Foreskin keratinocyte (primary cell): ENCODE measurements at places on chromosomes 6 and 20.

DNA sequence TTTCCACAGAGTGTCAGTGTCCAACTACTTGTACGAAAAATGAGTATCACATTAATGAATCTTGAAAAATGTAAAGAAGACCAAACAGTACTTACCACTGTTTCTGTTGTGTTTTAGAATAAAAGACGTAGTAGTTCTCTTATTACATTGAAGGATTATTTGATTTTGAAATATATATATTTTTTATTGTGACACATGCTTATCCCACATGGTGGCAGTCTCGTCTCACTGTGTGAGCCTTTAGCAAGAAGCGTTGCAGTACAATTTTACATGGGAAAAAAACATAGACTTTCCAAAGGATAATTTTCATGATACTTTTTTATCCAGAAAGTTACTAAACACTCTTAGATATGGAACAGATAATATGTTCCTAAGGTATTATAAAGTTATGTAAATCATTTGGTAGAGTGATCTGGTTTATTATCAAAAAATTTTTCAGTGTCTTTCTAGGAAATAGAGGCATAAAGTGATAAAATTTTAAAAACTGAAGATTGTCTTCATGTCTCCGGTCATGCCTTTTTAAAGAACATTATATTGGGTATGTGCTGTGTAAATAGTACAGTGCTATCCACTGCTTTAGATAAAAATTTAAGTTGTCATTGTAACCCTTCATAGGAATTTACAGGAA, 117.5 kb upstream of the SAMD5 start:
- peak; percentile 4 for DNase-seq

DNA sequence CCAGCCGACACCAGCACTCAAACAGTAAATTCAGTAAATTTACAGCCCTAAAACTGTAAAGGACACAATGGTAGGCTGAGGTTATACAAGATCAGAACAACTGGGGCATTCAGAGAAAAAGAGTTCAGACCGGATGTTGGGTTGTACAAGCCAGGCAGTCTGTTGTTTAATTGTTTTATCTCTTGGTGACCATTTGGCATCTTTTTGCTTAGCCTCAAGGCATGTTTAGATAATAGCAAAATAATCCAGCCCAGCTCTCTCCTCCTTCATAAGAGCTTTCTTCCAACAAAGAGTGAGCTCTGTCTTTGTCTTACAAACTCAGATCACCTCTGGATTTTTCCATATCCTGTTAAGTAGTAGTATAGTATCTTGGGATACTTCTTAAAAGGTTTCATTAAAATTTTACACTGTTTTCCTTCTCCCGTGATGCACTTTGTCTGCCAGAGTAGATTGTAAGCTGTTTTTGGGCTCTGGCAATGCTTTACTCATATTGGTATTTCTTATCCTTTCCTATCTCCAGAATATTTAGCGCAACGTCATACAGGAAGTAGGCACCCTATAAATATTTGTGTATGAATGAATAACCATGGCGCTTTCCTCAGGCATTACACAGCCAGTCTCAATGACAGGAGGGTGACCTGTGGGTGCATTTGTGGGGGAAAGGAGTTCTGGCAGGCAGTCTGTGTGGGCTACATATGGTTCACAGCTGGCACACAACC, 35.6 kb upstream of the TRAM2 start:
- no peak for DNase-seq

DNA sequence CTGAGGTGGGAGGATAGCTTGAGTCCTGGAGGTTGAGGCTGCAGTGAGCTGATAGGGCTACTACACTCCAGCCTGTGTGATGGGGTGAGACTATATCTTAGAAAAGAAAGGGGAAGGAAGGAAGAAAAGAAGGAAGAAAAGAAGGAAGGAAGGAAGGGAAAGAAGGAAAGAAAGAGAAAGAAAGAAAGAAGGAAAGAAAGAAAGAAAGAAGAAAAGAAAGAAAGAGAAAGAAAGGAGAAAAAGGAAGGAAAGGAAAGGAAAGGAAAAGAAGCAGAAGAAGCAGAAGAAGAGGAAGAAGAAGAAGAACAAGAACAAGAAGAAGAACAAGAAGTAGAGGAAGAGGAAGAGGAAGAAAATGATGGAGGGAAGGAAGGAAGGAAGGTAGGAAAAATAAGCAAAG, 1130.2 kb upstream of the MAP3K7 start:
- no peak for DNase-seq

DNA sequence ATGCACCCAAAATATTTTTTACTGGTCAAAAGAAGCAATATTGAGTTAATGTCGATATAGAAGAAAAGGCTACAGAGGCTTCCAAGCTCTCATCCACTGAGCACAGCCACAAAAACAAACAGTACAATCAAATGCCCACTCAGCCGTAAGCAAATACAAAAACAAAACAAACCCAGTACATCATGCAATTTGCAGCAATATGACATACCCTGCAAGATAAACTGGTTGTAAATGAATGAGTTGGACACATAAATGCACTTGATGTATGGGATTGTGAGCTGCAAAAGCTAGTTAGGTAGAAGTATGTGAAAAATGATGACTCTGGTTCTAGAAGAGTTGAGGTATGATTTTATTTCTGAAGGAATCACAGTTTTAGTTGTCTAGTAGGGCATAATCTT, 83.9 kb downstream of the SESN1 start:
- no peak for DNase-seq

- no peak for DNase-seq
Observed at GRCh38 chr6:47276377-47276776, 33.3 kb downstream of the TNFRSF21 start.
